Activated T-helper 9 cell treated with anti-CD3 and anti-CD28 coated beads, Interleukin-2, amount 50 U/mL, for 16 hours (primary cell): ENCODE measurements at places on chromosomes 6 and 20.

- DNase-seq: no peak
These were observed 929.6 kb downstream of the C6orf118 start for GRCh38 chr6:164379795-164380194.

DNA sequence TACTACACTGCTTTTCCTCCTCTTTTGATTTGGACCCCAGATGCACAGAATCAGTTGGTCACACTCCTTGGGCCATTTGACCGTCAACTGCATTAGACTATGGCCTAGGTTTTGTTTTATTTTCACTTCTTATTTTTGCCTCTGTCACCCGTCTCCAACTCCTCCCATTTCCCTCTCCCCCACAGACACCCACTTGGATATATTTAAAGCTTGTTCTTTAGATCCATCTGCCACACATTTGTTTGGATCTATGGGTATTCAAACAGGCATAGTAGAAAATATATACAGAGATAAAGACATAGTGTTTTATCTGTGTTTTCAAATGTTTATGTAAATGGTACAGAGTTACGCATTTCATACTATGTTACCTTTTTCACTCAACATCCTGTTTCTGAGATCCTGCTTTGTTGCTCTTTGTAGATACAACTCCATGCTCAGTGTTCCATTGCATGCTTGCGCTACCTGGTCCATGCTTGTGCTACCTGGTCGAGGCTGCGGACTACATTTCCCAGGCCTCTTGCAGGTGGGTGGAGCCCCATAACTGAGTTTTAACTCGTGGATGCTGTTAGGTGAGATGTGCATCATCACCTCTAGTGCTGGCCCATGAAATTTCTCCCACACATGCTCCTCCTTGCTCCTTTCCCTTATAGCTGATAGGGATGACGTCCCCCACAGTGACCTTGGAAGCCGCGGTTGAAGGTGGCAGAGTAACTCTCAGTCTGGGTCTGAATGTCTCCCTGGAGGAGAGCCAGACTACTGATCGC lies 11.5 kb upstream of the PREX1 start:
- no peak for DNase-seq

DNA sequence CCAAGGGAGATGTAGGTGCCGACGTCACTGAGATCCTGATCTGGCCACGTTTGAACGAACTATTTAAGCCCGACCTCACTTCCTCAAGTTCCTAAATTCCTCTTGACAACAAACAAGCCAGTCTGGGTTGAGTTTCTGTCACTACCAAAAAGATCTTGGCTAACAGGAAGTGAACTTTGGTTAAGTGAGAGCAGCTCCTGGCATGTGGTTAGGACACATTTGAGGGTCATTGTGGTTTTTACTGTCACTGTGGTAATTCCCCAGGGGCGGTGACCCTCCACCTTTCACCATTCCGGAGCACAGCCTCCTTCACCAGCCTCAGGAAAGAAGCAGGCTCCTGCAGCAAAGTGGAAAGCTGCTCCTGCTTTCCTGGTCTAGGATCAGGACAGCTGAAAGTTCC lies 43.1 kb upstream of the ZNF831 start:
- DNase-seq: no peak

DNA sequence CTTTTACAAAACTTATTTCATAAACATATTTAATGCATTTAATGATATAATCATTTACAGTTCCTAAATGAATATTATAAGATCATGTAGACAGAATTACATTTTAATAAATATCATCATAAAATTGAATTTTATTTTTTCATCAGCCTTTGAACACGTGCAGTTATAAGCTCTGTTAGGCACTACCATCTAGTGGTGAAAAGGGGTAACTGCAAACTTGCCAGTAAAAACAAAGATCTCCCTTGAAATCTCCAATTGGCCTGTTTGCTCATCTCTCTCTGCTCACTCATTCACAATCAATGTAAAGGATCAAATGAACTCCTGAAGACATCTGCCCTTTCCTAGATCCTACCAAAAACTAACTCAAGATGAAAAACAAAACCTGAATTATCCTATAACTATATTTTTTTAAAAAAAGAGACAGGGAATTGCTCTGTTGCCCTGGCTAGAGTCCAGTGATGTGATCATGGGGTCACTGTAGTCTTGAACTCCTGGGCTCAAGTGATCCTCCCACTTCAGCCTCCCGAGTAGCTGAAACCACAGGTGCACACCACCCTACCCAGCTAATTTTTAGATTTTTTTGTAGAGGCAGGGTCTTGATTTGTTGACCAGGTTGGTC lies 31.7 kb downstream of the SAMHD1 start:
- DNase-seq: no peak

DNA sequence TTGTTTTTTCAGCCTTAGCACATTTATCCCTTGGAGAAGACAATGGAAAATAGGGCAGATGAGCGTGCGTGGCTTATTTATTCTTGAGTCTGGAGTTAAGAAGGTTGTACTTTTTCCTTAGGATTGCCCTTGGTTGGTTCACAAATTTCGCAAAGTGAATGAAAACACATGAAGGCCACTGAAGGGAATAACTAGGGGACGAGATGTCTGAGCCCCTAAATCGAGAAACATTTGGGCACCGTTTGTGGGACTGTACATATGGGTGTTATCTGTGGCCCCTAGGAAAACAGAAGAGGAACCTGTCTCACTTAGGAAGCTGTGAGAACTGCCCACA lies 19.4 kb upstream of the TRIM27 start:
- DNase-seq: no peak

GRCh38 chr20:1242530-1242929 lies 16.7 kb downstream of the RAD21L1 start:
- DNase-seq: no peak

GRCh38 chr6:24537082-24537699 lies 42.4 kb downstream of the ALDH5A1 start:
- DNase-seq: no peak

- DNase-seq: no peak
These were observed 906 bp downstream of the ABCF1 start for GRCh38 chr6:30572148-30572547.

DNA sequence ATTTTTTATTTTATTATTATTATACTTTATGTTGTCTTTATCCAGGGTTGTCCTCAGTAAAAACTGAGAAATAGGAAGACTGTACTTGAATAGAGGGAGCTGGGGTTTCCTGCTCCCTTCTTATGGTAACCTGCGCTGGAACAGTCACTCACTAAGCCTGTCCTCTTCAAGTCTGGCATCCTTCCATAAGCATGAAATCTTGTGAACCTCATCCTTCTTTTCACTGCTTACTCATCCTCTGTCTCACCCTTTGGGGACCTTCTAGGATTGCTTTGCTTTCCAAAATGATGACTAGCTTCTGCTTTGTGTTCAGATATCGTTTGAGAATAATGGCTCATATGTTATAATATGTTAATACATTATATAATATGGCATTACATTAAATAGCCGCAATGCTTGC lies 90.6 kb downstream of the C6orf118 start:
- DNase-seq: no peak
